Ecto neural progenitor cell (in vitro differentiated cells): ENCODE measurements at places on chromosomes 2 and 18.
A peak's percentile ranks its signal among the peaks of the same experiment; 100 is the strongest.

DNA sequence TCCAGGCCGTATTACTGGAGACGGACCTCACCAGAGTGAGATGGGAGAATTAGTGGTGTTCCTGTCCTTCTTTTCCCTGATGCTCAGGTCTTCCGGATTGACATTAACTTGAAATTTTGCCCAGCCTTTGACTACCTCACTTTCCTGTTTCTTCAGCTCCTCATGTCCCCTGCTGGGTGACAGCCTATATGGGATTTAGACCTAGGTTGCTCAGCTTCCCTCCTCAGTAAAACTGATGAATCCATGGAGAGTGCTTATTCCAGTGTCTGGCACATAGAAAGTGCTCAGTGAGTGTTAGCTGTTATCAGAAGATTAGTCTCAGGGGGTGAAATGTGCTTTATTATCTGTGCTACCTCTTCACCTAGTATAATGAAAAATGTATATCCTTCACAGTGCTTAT, 30.0 kb downstream of the CRIM1 start:
- DNase-seq: no peak

DNA sequence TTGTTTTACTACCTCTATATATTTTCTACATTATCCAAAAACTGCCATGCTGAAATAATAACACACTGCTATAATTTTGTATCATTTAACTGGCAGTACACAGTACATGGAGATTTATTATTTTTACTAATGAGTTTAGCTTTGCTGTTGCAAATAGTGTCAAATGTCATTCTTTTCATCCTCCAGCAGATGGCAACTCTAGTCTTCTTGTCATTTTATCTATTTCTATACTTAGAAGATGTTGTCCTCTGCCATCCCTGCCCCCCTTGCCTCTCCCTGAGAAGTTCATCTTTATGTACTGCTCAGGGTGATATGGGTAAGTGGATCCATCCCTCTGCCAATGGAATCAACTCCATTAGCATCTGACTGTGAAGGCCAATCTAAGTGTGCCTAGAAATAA, 21.7 kb upstream of the LRRTM1 start:
- no peak for DNase-seq

DNA sequence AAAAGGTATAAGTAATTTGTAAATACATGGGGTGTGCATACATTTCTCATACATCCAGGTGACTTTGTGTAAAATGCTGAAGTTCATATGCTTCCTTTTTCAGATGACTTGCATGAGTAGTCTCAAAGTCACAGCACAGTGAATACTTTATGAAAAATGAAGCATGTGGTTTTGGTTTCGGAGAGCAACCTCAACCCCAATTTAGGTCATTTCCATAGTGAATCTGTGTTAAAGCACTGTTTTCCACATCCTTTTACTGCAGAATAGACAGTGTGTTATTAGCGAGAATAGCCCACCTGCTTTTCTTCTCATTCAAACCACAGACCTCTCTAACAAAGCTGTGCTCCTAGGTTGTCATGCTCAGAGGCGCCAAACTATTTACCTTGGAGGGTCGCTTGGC, 204.4 kb upstream of the RASGRP3 start:
- no peak for DNase-seq

DNA sequence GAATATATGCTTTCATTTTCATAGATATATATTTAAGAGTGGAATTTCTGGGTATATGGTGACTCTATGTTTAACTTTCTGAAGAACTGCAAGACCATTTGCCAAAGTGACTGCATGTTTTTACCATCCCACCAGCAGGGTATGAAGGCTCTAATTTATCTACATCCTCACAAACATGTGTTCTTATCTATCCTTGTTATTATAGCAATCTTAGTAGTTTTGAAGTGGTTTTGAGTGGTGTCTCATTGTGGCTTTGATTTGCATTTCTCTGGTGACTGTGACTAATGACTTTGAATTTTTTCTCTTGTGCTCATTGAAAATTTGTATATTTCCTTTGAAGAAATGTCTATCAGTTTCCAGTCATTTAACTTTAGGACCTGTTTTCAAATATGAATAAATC, 310.2 kb upstream of the NRP2 start:
- no peak for DNase-seq

- no peak for DNase-seq
Observed at GRCh38 chr2:4549666-4550210, 846.4 kb downstream of the DCDC2C start.

DNA sequence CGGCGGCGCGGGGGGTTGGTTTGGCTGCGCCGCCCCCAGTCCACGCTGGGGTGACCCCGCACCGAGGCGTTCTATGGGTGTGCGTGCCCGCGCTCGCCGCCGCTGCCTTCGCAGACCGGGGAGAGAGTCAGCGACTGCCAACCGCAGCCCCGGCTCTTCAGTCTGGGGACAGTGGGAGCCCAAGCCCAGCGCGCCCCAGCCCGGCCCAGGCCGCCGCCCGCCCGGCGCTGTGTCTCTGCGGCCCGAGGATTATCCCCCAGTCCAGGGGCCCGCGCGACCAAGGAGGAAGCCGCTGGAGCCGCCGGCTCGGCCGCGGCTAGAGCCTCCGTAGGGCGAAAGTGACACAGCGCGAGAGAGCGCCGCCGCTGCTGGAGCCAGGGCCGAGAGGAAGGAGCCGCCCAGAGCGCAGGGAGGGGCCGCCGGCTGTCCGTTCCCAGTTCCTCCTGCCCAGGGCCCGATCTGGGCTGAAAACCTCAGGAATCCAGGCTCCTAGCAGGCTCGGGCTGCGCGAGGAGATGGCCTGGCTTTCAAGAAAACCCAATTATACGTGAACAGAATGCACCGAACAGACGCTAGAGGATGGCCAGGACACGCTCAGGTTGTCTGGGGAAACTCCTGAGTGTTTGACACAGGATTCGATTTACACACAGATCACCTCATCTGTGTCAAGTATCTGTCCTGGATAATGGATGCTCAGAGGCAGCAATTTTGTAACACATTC, 2.4 kb downstream of the CTIF start:
- peak; percentile 86 for DNase-seq

- DNase-seq: no peak
Observed at GRCh38 chr2:172545408-172546075, 10.3 kb upstream of the PDK1 start.

DNA sequence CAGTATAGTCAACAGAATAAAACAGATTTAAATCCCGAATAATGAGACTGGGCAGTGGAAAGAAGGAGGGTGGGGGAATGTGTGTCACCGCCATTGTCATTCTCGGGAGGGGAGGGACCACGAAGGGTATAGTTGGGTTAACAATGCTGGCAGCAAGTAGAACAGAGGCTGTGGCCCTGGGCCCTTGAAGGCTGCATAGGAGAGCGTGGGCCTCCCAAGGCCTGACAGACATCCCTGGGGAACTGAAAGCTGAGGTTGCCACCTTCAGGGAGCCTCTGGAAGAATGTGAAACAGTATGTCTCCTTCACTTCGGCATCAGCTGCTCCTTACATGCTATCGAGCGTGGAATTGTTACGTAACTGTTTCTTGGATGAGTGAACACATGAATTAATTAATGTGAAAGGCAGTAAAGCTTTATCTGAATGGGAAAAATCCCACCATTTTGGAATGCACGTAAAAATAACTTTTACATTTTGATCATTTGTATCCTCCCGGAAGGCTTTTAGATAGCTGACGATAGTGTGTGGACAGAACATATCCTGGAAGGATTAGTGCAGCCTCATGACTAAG, 92.8 kb upstream of the TTC39C start:
- no peak for DNase-seq

DNA sequence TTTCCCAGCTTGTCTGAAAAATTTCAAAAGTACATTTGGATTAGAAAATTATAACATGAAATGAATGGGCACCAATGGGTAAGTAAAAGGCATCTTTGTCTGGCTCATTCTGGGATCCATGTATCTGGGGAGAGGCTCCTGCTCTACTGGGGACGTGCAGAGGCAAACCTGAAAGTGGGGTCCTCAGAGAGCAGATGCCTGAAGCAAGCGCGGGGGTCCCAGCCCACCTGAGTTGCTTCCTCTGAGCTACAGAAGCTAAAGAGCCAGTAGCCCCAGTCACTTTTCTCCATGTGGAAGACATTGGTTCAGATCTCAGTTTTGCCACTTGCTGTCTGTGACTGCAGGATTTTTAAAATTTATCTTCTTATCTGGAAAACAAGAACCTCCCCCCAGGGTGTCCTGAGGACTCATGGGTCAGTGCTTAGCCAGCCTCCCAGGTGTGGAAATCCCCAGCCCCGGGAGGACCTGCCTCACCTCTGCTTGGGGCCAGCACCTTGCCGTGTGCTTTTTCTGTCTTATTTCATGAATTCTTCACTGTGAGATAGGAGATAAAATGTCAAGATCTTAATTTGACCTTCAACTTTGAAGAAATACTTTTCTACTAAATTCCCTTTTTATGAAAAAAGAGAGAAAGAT, 25.1 kb upstream of the ODC1 start:
- no peak for DNase-seq

DNA sequence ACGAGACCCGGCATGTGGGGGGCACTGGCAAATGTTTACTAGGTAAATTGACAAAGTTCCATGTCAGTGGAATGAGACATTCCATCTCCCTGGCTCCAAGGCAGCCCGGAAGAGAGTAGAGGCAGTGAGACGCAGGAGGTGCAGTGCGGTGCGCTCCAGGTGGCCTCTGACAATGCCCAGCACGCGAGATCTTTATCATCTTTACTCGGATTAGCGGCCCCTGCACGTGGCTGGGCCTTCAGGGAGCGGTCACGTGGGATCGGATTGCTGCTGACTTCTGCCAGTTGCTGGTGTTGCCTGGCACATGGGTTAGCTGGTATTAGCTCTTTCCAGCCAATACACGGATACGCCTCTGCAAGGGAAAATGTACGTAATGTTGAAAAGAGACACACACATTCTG, 151.2 kb upstream of the ALKAL2 start:
- peak; percentile 49 for DNase-seq

DNA sequence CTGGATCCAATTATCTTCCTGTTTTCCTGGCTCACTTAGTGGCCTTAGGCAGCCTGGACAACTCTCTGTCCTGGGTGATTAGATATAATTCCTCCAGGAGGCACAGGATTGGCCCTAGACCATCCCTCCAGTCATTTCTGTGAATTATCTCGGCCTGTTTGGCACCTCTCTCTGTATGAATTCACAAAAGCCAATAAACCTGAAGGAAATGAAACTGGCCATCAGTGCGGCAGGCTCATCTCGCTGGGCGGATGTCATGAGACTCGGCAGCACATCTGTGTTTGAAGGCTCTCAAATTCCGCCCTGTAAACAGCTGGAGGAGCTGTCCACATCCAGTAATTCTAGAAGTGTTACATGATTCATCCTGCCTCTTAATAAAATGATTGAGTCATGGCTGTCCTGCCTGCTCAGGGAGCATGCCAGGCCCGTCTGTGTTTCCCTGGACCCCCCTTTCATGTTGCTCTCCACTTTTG, 38.6 kb downstream of the ACOXL start:
- DNase-seq: no peak

GRCh38 chr2:129554373-129554772, 425.1 kb upstream of the RAB6C start:
- no peak for DNase-seq

- no peak for DNase-seq
Observed at GRCh38 chr2:43537137-43537536, 58.7 kb downstream of the THADA start.

- DNase-seq: no peak
Observed at GRCh38 chr2:527581-527980, 149.6 kb downstream of the TMEM18 start.
